ENCODE measurements at places on chromosomes 3 and 15. TPM values are rescaled to one million over a fixed set of nuclear protein-coding genes. Genes with fewer than 3 reads are reported as not detected.

Gene FSIP1
- not detected for total RNA-seq

DNA sequence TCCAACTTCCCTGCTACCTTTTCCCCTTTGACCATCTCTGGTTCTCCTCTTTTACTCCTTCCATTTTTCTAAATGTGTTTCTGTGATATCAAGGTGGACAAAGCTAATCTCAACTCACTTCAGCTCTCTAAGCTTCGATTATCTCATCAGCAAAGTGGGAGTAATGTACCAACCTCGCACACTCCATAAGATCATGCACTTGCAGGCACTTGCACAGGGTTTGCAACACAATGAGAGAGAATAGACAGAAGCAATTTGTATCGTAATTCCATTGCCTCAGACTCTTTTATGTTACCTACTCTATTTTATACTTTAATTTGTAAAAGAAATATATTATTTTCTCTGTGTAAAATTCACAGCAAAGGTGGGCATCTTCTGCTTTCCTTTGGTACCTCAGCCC is 7.0 kb upstream of the POLQ start:
- DNase-seq = no peak

DNA sequence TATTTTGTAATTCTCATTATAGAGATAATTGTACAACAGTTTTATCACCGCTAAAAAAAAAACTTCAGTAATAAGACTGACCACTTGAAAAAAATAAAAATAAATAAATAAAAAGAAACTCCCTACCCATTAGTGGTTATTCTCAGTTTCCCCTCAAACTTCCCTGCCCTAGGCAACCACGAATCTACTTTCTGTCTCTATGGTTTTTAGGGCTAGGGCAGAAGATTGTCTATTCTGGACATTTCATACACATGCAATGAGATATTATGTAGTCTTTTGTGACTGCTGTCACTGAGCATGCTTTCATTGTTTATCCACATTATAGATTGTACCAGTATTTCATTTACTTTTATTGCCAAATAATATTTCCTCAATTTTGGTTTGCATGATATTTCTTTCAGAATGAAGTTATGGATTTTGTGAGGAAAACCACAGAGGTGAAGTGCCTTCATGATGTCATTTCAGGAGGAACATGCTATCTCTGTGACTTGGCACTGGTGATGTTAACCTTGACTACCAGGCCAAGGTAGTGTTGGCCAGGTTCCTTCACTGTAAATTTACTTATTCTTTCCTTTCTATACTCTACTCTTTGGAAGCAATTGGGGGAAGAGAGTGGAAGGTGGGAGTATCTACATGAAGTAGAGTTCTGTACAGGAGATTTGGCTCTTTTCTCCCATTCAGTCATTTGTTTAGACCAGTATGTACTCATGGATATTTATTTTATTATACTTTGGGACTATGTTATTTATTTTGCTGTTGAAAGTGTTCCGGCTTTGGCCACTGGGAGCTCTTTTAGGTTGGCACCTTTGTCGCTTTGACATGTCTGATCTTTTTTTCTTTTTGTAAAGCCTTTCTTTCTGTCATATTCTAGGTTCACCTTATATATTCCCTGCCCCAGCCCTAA is 86.3 kb downstream of the GMPS start:
- DNase-seq = no peak

DNA sequence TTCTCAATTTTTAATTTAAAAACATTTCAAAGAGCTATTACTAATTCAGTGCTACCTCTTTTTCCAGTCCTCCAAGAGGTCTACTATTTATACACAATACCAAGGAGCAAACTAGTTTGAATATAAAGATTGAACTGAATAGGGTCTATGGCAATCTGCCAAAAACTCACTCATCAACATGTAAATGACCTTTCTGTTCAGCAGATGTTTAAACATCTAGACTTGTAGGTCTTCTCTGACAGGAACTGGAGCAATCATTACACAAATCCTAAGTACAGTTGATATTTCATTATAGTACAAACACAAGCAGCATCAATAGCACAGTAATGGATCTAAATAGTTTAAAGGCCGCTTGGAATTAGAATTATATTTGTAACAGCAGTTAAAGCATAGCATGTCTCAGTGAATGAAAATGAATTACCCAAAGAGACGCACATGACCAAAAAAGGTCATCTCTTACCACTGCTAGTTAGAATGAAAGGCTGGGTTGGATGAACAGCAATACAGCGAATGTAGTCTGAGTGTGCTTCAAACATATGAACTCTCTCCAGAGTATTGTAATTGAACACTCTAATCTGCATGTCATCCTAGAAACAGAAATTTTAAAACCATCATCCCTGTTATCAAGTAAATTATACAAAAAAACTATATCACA is 10.7 kb downstream of the COPB2 start:
- DNase-seq = no peak

Gene TTBK2
- total RNA-seq = 15.7 TPM

- no peak for DNase-seq
These were observed 502.2 kb upstream of the LMCD1 start for GRCh38 chr3:7999384-7999783.

Gene TM4SF18
- 12.3 TPM for total RNA-seq

- DNase-seq = no peak
These were observed 1.7 kb upstream of the MAN2A2 start for GRCh38 chr15:90901175-90902039.

DNA sequence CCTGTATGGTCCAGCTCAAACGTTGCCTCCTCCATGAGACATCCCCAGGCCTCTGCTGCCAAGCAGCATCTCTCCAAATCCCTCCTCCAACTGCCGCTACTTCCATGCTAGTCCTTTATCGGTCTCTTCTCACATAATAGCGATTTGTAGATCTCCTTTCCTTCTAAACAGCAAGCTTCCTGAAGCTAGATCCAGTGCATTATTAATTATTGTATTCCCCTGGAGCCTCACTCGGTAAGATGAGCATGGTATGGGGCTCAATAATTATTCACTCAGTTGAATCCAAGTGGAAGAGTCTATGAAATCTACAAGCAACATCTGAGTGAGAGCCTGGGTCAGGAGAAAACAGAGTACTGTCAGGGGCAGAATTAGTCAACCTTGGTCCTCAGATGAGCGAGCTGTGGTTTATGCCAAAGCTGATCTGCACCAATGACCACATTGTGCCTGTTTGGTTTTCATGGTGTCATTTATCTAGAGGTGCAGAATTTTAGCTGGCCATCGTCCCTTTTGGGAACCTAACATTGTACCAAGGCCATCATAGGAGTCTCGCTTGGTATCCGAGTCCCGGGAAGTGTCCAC is 93.8 kb upstream of the UBE2E1 start:
- no peak for DNase-seq

DNA sequence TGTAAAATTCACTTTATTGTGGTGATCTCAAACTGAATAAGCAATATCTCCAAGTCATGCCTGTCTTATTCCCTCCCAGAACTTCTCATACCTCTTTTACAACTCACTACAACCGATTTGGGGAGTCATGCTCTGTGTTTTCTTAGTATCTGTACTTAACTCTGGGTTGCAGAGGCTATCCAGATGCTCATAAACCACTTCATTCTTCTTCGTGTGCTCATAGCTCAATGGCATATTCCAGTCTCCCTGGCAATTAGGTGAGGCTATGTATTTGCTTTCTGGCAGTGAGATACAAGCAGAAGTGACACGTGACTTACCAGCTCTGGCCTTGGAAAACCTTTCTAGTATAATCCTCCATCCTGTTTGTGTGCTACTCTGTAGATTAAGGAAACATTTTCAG is 360.9 kb downstream of the ZNF385D start:
- DNase-seq = no peak

Gene GOLGB1
- total RNA-seq = 56.5 TPM

GRCh38 chr3:127137113-127137512 is 55.8 kb upstream of the PRR23E start:
- peak; percentile 69 for DNase-seq

DNA sequence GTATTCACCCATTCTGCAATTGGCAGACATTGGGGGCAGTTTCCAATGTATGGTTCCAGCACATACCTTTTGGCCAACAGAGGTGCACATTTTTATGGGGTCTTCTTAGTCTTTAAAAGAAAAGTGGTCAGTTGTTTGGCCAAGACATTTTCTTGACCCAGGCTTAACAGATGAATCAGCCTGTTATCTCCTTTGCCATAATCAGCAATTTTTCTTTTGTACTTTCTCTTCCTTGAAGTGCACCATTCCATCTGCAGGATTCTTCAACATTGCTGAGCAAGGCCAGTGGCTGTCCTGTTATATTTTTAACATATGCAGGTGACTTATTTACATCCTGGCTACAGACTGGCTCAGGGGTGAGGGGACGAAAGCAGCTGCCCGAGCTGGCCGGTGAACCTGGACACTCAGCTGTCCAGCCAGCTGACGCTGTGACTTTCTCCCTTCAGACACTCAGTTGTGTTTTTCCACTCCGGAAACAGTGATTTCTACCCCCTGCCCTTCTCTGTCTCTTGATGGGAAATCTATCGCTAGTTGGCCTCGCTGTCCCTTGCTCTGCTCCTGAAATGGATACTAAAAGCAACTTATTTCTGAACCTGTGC is 96.5 kb upstream of the TNFAIP8L3 start:
- no peak for DNase-seq

DNA sequence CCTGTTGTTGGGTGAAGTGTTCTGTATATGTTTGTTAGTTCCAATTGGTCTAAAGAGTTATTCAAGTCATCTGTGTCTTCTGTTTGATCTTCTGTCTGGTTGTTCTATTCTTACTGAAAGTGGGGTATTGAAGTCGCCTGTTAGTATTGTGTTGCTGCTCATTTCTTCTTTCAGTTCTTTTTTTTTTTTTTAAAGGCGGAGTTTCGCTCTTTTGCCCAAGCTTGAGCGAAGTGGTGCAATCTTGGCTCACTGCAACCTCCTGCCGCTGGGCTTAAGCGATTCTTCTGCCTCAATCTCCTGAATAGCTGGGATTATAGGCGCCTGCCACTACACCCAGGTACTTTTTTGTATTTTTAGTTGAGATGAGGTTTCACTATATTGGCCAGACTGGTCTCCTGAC is 23.5 kb downstream of the PFN2 start:
- DNase-seq = no peak

- no peak for DNase-seq
These were observed 43.0 kb upstream of the MUC4 start for GRCh38 chr3:195854628-195855294.

DNA sequence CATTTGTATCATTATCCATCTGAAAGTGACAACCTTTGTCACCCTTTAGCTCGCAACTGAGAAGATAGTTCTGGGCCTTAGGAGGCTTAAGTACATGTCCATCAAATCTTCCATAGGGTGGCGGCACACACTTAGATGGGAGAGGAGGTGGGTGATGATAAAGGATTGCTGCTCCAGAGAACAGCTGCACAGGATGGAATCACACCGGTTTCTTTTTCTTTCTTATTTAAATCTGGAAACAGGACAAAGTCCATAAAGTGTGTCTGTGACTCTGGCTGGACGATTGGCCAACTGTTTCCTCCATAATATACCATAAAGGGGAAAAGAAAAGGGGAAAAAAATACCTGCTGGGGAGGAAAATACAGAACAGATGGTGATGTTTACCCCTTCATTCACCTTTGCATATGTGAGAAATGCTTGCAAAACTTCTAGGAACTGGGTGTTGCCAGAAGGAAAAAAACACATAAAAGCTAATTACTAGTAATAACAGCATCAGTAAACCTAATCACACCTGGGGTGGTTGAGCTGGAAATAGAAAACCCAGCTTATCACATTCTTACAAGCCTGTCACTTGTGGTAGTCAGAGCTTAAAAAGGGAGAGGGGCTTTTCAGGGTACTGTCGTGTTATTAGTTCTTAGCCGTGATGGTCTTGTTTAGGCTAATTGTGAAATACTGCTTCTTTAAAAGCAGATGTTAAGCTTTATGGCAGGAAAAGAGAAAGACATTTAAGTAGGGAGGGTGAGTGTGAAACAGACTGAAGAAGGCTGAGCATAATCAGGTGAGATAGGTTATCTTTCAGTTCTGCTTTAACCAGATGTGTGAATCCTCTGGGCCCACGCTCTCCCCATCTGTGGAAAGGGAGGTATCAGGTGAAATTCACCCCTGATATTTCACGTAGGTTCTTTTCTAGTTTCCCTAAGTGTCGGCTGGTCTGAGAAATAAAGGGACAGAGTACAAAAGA is 16.7 kb downstream of the C2CD4A start:
- no peak for DNase-seq

- no peak for DNase-seq
These were observed 601.4 kb downstream of the CADM2 start for GRCh38 chr3:85560088-85560785.

- no peak for DNase-seq
These were observed 375.2 kb downstream of the FGF12 start for GRCh38 chr3:192352142-192352541.

DNA sequence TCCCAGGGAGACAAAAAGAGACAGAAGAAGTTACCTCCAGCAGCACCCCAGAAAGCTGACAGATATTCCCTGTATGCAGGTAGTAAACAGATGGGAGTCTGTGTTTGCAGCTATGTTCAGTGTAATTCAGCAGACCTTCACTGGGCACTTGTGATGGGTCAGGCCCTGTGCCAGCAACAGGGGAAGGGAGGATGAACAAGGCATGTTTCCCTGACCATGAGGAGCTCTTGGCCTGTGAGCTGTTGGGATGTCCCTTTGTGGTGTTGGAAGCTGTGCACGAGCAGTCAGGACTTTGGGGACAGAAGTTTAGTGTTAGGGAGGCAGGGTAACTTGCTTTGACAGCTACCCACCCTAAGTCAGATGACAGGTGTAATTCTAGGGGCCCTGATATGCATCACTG is 106.0 kb upstream of the TRIM42 start:
- no peak for DNase-seq

DNA sequence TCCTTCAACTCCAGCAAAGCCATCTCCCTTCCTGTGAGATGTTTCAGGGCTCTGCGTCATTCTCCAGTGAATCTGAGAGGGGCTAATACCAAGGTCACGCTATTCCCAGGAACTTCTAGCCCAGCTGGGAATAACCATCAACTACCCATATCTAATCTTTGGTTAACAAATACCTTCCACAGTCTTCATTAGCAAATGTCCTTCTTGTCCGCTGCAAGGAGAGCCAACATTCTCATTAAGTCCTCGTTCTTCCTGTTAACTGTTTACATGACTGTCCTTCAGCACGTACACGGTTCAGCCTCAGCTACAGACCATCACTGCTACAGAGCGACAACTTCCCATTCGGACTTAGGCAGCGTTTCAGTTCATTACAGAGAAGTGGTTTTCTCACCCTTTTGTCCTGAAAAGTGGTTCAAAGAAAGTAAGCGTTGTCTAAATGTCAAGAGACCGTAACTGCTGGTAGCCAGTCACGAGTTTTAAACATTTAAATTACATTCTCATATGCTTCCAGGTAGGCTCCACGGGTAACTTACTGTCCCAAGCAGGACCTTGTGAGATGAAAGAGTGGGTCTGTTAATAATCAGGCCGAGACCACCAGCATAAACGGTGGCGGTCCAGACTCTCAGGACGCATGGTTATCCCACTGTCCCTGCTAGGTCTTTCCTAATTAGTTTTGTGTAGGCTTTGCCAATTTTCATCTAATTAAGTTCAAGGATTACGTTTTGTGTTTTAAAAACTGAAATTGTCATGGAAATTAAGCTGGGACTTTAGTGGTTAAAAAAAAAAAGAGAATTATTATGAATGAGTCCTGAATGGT is 63.8 kb downstream of the CHSY1 start:
- no peak for DNase-seq
